ENCODE measurements at places on chromosomes 1 and 21.

GRCh38 chr1:31755197-31755611, 8.9 kb downstream of the ADGRB2 start:
- DNase-seq = no peak

- no peak for DNase-seq
Observed at GRCh38 chr1:189616893-189617292, 860.8 kb downstream of the BRINP3 start.

- no peak for DNase-seq
Observed at GRCh38 chr1:143660354-143660941, 311.3 kb downstream of the FAM72C start.

DNA sequence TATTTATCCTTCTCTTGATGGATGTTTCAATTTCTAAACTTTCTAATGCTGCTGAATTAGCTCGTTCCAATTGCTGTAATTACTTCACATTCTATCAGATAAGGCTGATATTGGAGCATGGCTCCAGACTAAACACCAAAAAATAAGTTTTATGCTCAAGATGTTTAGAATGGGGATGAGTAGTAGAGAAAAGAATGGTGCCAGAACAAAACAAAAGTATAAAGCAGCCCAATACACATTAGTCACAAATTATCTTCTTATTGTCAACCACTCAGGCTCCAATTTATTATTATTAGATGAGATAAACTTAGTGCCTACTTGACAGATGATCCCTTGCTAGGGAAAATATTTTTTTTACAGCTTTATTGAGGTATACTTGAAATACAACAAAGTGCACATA, 21.8 kb downstream of the ATPAF1 start:
- DNase-seq = no peak

- no peak for DNase-seq
Observed at GRCh38 chr1:101993710-101994109, 3.0 kb downstream of the OLFM3 start.

DNA sequence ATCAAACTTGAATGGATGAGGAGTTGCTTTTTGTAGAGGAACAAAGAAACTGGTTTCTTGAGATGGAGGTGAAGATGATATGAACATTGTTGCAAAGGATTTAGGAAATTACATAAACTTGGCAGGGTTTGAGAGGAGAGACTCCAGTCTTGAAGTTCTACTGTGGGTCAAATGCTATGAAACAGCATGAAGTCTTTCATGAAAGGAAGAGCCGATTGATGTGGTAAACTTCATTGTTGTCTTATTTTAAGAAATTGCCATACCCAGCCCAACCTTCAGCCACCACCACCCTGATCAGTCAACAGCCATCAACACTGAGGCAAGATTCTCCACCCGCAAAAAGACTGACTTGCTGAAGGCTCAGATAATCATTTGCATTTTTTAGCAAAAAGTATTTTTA, 52.2 kb downstream of the SIPA1L2 start:
- no peak for DNase-seq

- DNase-seq = no peak
Observed at GRCh38 chr21:21076491-21076890, 78.3 kb downstream of the NCAM2 start.

DNA sequence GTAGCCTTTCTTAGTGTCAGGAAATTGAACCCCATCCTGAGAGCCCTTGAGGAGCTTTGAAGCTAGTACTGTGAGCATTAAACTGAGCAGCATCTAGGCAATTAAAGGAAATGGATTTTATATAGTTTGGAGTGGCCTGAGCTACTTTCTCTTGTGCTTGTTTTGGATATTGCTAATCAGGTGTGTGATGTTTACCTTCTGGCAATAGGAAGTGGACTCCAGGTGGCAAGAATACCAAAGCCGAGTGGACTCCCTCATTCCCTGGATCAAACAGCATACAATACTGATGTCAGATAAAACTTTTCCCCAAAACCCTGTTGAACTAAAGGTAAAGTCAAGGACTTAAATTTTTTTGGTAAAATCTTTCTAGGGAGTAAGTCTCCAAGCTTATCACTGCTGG, 79.4 kb downstream of the MACF1 start:
- DNase-seq = no peak

- DNase-seq = peak; percentile 94
Observed at GRCh38 chr1:204435381-204435831, 23.8 kb upstream of the PPP1R15B start.
